Foreskin keratinocyte (primary cell): ENCODE measurements at places on chromosomes 2 and 18. TPM values are rescaled to one million over a fixed set of nuclear protein-coding genes. Genes with fewer than 3 reads are reported as not detected.

Gene KIF3C
- 20.6 and 22.6 TPM in 2 replicates for total RNA-seq

Gene ALK
- total RNA-seq, result not detected in 2 replicates

Gene EPB41L5
- total RNA-seq, result 15.2 and 16.0 TPM in 2 replicates

Gene SERPINB13
- 5.9 and 6.0 TPM in 2 replicates for total RNA-seq

Gene IGFBP2
- 33.9 and 46.8 TPM in 2 replicates for total RNA-seq

Gene TRIM54
- not detected in 2 replicates for total RNA-seq

Gene CTLA4
- not detected in 2 replicates for total RNA-seq
